Liver (tissue), 10 donors: ENCODE measurements at places on chromosomes 13 and 19. TPM values are rescaled to one million over a fixed set of nuclear protein-coding genes. Genes with fewer than 3 reads are reported as not detected.
A peak's percentile ranks its signal among the peaks of the same experiment; 100 is the strongest.

GRCh38 chr19:3403489-3404323, 37.3 kb downstream of the NFIC start:
- DNase-seq = peak; percentile 55
- no peaks in the 10 kb centered on the region for H3K27me3 ChIP-seq
- H3K4me1 ChIP-seq = peaks cover 40% of the 10 kb centered on the region
- H3K4me3 ChIP-seq = peak overlapping the region; percentile 35
- peak overlapping the region; percentile 98 for H3K27ac ChIP-seq

The KLK10 gene
- not detected for total RNA-seq

The NTN5 gene
- total RNA-seq = not detected

DNA sequence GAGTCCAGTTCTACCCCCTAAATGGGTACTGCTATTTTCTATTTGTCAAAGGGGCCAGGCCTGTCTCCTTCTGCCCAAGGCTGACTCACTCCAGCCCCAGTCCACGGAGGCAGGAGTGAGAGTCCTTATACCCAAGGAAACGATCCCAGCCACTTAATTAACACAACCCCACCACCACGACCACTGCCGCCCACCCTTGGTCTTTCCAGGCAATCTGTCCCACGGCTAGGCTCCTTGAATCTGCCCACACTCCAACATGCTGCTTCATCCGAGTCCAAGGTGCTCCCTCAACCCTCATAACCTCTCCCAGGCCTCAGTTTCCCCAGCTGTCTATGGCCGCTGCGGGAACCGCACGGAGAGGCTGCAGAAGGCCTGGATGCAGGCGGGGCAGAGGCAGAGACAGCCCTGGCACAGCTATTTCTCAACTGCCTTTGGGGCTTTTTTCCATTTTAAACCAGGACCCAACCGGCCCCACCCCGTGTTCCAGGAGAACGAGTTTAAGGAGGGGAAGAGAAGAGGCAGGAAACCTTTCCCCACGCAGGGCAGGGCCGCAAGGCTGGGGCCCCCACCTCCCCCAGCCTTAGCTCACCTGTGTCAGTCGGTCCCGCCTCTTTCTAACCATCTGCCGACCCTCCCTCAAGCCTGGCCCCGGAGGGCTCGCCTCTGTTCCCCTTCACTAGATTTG, 746 bp downstream of the RAB3D start:
- H3K27me3 ChIP-seq = no peaks in the 10 kb centered on the region
- H3K36me3 ChIP-seq = peaks cover 4% of the 10 kb centered on the region
- peaks cover 8% of the 10 kb centered on the region for H3K4me1 ChIP-seq
- peak overlapping the region; percentile 30 for H3K4me3 ChIP-seq
- no peak for DNase-seq
- H3K27ac ChIP-seq = peak overlapping the region; percentile 41

DNA sequence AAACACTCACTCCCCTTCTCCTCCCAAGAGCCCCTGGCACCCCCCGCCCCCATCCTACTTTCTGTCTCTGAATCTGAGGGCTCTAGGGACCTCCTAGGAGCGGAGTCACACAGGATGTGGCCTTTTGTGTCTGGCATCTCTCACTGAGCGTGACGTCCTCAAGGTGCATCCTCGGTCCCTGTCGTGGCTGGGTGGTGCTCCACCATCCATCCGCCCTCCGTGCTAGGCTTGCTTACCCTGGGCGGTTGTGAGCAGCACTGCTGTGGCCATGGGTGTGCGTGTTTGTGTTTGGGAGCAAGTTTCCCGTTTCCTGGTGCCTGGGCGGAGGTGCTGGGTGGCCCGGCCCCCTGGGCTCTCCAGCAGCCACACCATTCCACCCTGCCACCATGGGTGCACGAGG, 12.2 kb downstream of the PLEKHJ1 start:
- no peak overlapping the region for H3K27ac ChIP-seq
- no peak overlapping the region for H3K4me3 ChIP-seq
- H3K27me3 ChIP-seq = no peaks in the 10 kb centered on the region
- DNase-seq = no peak
- H3K4me1 ChIP-seq = peaks cover 14% of the 10 kb centered on the region
- H3K36me3 ChIP-seq = peaks cover 7% of the 10 kb centered on the region

The FKRP gene
- total RNA-seq = 7.5 TPM
